ENCODE measurements at places on chromosomes 7 and 10.
A peak's percentile ranks its signal among the peaks of the same experiment; 100 is the strongest.

DNA sequence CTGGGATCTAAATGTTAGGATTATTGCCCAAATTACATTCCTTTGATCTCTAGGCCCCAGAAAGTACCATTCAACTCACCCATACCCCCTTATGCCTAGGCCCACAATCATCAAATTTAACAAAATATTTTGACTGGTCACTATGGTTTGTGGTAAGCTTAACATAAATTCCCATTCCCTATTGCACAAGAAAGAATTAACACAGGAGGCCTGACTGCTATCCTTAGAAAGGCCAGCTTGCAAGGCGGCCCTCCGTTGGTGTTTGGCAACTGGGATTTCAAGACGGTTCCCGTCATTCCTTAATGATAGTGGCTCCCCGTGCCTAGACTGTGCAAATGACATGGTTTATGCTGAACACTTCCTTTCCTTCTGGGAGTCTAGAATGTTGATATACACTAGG, 29.6 kb downstream of the ARHGAP21 start:
- DNase-seq, result no peak

DNA sequence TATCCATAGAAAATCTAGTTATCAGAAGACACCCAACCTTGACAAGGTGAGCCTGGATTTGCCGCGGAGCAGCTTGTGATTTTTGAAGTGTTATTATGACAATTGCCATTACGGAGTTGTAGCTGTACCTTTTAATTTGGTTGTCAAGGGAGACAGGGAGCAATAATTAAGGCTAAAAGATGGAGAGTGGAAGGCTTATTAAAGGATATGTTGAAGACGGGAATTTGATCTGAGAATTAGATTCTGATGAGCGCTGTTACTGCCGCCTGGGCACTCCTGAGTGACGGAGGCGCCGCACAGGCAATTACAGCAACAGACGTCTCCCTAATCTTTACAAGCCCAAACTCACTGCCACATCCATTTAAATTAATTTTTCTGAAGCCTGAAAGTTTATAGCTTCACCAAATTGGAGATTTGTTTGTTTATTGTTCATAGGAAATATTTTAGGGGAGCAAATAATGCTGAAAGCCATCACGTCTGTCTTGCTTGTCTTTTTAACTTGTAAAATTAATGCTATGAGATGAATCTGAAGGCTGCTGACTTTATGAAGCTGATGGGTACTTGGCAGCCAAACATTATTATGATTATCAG, 475.0 kb upstream of the ADARB2 start:
- DNase-seq, result no peak

DNA sequence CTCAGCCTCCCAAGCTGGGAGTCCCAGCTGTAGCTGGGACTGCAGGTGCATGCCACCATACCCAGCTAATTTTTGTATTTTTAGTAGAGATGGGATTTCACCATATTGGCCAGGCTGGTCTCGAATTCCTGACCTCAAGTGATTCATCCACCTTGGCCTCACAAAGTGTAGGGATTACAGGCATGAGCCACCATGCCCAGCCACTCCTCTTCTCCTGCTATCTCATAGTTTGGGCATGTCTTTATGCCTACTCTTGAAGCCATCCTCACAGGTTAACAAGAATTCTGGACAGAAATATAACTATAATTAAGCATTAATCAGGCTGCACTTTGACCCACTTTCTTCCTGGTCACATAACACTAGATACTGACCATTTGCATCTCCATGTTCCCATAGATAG, 28.6 kb upstream of the C10orf67 start:
- no peak for DNase-seq

GRCh38 chr10:87054373-87055295, 34.5 kb downstream of the FAM25A start:
- no peak for DNase-seq

GRCh38 chr10:3834404-3834803, 49.4 kb upstream of the KLF6 start:
- no peak for DNase-seq

- peak; percentile 45 for DNase-seq
Observed at GRCh38 chr7:151025924-151026671, 1.8 kb upstream of the ATG9B start.

- no peak for DNase-seq
Observed at GRCh38 chr10:77442699-77443189, 194.9 kb downstream of the KCNMA1 start.

DNA sequence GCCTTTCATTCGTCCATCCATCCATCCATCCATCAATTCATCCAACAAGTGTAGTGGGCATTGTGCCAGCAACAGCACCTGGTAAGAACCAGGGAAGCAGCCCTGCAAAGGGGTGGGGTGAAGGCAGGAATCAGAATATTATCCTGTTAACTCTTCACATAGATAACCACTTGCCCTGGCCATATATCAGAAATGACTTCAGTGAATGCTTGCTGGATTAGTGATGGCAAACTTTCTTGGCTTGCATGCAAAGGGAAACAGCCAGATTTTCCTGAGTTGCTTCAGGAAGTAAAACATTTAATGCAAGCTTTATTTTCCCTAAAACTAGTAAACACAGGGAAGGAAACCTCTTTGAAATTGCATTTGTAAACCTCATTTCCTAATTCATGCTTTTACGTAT, 743 bp downstream of the OR2A5 start:
- no peak for DNase-seq

DNA sequence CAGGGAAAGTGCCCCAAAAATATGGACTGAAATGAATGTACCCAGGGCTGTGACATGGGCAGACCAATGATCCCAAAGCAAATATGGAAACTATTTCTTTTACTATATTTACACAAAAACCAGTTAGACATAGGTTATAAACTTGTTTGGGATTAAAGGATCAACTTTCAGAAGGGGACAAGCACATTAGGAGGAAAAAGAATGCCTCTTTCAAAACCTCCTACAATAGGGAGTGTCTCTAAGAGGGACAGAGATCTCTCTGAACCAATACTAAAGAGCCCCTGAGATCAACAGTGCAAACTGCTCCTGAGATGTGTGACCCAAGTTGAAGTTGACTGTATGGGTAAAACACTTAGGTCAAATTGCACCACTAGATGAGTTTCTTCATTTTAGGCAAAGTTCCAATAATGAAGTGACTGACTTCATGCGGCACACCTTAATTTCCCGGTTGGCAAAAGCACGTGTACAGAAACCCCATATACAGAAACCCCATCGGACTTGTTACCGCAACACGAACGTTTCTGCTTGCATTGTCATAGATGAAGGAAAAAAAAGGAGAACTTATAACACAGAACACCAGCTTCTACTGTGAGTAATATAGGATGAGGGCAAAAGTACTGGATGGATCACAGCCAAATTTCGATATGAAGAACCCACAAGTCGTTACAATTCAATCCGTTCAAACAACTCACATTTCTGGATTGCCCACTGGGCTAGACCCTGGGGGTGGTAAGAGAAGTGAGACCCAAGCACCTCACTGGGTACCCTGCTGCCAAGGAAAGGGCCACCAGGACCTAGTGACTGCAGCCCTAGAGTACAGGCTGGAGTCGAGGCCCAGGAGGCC, 4.3 kb downstream of the SVIL start:
- peak; percentile 54 for DNase-seq

DNA sequence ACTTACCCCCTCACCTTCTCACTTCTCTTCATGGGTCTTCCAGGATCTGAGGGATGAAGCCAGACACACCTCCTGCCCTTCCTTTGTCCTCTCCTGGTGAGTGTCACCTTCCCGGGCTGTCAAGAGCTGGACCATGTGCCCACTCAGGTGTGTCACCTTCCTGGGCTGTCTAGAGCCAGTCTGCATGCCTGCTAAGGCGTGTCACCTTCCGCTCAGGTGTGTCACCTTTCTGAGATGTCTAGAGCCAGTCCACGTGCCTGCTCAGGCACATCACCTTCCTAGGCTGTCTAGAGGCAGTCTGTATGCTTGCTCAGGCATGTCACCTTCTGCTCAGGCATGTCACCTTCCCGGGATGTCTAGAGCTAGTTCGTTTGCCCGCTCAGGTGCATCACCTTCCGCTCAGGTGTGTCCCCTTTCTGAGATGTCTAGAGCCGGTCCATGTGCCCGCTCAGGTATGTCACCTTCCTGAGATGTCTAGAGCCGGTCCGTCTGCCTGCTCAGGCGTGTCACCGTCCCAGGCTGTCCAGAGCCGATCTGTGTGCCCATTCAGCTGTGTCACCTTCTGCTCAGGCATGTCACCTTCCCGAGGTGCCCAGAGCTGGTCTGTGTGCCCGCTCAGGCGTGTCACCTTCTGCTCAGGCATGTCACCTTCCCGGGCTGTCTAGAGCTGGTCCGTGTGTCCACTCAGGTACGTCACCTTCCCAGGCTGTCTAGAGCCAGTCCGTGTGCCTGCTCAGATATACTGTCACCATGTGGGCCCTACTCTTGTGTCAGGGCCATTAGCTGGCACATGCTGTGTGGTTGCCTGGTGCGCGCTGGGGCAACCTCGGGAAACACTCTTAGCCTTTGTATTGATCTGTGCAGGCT, 245.3 kb downstream of the EBF3 start:
- DNase-seq, result no peak

DNA sequence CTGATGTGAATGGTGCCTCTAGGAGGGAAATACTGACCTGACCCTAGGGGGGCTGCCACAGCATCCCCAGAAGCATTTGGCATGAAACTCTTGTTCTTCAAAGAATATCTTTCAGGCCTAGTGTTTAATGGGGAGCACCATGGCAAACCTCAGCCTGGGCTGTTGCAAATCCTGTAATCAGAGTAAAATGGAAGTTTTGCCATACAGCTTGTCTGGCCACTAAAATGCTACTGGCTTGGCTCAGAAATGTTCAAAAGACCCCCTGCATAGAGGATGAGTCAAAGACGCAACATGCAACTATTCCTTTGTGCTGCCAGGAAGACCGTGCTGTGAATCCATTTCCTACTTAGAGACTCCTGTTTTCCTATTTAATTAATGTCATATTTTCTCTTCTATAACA, 26.7 kb downstream of the HECW1 start:
- no peak for DNase-seq

DNA sequence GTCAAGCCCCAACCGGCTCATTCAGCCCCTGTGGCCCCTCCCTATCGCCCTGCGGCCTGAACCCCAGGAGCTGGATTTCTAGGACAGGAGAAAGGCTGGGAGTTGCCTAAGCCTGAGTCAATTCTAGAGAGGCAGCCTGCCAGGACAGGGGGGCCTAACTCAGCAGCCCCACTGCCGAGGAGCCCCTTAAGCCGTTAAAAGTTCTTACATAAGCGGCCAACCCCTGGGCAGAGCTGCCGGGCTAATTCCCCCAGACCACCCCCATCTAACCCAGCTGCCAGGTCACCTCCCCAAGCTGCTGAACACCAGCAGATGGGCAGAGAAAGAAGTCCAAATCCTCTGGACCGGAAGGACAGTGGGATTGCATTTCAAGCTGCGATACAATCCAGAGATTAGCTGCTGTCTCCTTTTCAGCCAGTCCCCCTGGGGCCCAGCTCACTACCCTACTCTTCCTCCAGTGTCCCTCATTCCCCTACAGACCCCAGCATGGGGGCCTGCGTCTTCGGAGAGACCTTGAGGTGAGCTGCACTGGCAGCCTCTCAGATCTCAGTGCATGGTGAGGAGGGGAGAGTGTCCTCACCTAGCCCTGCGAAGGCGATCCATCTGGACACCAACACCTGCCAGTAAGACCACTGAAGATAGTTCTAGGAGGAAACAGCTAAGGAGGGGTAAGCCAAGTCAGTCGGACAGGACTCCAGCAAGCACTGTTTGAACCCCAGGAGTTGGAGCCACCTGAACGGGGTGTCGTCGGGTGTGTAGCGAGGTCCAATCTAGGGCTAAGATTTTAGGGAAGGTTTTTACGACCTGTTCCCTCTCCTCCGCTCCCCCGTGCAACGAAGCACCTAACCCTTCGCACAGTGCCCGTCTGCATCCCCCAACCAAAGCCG, 830 bp downstream of the IMPDH1 start:
- DNase-seq, result no peak

GRCh38 chr7:24847754-24848153, 90.5 kb upstream of the GSDME start:
- no peak for DNase-seq

GRCh38 chr7:91553410-91553895, 289.2 kb downstream of the FZD1 start:
- DNase-seq, result no peak

GRCh38 chr10:121102706-121103105, 251.5 kb downstream of the WDR11 start:
- DNase-seq, result no peak

All from LoVo (cell line).